8988T (cell line): ENCODE measurements at places on chromosomes 2 and 18.
A peak's percentile ranks its signal among the peaks of the same experiment; 100 is the strongest.

GRCh38 chr2:23118894-23119293 is 266.1 kb upstream of the KLHL29 start:
- no peak for DNase-seq

DNA sequence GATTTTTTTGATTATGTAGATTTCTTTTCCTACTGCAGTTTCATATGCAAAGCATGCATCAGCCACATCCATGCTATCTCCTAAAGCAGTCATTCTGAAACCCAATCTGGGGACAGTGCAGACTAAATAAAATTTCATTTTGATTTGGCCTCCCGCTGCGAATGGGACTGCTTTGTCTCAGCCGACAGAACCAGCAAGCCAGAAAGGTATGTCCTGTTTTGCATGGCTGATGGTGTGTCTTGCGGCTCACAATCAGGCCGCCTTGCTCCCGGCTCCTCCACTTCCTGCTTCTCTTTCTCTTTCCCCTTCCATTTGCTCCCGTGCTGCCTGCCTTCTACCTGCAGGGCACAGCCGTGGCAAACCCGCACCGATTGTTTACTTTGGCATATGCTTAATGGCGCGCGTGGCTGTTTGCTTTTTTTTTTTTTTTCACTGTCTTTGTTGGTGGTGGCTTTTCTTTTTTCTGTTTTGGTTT is 419.6 kb upstream of the POU3F3 start:
- DNase-seq, result no peak

- DNase-seq, result no peak
These were observed 18.4 kb downstream of the TMEM247 start for GRCh38 chr2:46497766-46498165.

DNA sequence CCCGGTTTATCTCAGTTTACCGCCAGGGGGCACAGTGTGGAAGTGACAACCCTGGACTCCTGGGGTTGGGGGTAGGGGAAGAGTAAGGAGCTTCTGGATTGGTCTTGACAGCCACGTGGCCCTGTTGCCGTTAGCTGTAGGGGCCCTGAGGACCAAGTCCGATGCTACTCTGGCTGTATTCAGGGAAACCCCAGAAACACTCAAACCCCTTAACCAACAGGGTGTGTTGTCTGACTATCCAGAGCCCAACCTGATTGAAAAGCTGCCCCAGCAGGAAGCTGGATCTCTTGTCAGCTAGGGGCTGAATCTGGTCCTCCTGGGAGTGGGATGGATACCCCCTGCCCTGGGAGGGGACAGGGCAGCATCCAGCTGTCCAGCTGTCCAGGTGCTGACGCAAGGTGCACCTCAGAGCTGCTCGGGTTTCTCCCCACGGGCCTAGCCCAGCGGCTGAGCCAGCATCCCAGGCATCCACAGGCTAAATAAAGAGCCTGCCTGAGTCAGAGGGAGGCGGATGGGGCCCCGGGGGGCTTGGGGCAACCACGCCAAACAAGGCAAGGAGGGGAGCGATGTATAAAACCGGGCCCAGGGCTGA is 3.1 kb upstream of the GMPPA start:
- DNase-seq, result peak; percentile 98

- no peak for DNase-seq
These were observed 21.9 kb downstream of the TMEM177 start for GRCh38 chr2:119700866-119701265.

- DNase-seq, result no peak
These were observed 11.8 kb upstream of the KCMF1 start for GRCh38 chr2:84959095-84959565.
